ENCODE measurements at places on chromosomes 5 and 9.
A peak's percentile ranks its signal among the peaks of the same experiment; 100 is the strongest.

DNA sequence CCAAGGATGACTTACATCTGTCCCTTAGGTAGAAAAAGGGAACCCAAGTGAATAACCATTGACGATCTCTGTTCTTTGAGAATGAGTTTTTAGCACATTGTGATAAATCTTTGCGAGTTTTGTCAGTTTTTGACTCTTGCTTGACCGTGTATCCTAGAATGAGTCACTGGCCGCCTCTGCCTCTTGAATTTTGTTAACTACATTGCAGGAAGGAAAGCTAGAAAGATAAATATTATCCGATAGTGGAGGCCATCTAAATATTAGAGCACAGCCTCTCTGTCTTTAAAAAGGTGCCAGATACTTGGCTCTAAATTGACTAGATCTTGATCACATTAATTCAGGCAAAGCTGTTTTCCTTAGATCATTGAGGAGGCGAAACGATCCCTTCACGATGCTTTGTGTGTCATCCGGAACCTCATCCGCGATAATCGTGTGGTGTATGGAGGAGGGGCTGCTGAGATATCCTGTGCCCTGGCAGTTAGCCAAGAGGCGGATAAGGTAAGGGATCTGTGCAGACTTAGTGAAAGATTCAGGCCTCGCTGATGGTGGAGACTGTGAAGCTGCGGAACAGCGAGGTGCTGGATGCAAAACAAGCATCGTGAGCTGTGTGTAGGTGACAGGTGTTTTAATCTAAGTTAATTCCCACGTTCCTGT, 12.2 kb downstream of the CCT5 start:
- no peak for DNase-seq

DNA sequence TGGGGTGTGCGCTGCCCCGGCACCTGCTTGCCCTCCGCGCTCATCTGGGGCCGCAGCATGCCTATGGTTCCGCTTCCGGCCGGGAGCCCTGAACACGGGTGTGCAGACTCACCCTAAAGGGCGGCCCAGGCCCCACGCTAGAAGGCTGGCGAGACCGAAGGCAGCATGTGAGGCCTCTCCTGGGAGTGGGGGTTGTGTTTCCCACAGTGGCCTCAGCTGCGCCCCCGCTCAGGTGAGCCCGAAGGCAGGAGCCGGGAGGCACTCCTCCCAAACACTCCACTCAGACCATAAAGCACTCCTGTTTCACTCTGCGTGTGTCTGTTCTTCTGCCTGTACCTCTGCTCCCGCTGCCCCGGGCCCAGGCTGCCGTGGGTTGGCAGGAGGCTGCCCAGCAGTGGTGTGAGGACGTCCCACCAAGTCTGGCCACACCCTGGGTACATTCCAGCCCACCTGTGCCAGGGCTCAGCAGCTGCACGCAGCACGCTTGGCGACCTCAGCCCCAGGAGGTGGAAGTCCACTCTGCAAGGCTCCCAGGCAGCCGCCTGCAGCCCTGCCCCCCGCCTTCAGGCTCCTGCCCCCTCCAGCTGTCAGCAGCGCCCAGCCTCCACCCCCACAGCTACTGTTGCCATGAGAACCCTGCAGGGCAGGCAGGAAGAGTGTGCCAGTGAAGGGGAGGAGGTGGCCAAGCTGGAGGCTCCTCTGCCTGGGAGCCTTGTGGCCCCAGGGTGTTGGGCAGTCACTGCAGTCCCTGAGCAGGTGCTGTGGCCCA, 1.2 kb upstream of the AJM1 start:
- no peak for DNase-seq

DNA sequence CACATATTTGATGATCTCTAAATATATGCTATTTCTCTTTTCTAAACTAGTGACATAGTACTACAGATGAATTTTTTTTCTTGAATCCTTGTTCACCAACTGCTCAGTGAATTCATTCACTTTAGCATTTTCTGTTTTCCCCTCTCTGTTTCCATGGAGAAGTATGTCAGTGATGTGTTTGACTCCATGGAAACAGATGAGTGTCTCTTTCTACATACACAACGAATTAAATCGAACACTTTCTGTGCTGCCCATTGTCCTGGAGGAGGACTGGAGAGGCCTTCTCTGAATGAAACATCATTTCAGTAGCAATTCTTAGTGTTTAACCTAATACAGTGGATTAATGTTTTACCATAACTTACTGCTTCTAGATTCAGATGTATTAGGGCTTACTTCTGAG, 9.5 kb downstream of the INVS start:
- no peak for DNase-seq

DNA sequence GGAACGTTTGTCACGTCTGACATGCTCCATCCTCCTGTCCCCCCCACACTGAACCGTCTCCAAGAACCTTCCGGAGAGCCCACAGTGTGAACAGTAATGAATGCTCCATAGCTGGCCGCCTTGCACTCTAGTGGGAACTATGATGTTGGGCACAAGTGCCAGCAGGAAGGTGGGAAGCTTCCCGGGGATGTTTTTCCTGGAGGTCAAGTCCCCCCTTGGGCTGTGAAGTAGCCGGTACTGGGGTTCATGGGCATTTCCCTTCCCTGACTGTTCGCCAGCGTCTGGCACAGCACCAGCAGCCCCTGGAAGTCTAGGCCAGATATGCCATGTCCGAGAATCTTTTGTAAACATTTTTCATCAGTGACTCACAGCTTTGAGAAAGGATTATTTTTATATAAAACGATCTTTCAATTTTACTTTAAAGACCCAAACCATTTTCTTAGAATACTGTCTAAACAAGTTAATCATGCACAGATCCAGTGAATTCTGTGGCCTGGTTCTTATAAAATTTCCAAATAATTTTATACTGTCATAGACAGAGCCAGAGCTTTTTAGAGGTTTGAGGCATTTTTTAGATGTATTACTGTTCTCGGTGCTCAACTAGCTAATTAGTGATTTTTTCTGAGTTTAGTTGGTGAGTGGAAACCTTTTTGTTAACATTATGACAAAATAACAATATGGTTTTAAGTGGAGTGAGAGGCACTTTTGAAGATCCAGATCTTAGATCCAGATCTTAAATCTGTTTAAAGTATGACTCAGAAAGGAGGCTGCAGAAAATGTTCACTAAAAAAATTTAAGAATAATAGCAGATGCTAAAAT, 11.6 kb downstream of the ABL1 start:
- DNase-seq = no peak

DNA sequence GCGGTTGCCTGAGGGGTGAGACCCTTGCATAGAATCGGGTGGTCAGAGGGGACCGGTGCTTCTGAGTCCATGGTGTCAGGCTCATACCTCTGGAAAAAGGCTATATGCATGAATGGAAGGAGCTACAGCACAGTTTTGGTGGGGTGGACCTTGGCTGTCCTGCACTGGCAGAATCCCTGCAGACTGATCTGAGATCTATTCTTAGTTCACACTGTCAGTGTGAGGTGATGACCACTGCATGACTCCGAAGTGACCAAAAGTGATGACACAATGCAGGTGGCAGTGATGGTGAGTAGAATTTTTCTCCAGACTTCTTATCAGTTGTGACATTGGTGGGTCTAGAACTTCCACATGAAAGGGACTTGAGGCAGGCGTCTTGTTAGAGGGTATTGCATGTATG, 105.2 kb upstream of the SLC28A3 start:
- no peak for DNase-seq

DNA sequence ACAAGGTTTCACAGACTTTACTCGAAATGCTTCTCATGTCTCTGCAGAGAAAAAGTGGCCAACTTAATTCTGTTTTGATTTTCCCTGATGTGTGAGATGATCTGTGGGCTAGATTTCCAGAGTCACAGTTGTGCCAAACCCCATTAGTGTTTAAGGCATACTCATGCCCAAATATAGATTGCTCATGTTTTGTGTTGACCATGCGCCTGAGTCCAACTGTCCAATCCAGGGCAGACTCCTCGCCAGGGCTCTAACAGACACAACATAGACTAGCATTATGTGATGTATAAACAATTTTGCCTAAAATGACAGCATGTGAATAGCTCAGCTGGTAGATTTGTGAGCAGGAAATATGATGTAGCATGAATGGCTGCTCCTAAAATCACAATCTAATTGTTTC, 128.1 kb downstream of the PRDM6 start:
- DNase-seq = no peak

GRCh38 chr9:23590276-23591000, 235.6 kb downstream of the ELAVL2 start:
- no peak for DNase-seq

GRCh38 chr9:125663127-125663526, 43.9 kb downstream of the MAPKAP1 start:
- DNase-seq = no peak

DNA sequence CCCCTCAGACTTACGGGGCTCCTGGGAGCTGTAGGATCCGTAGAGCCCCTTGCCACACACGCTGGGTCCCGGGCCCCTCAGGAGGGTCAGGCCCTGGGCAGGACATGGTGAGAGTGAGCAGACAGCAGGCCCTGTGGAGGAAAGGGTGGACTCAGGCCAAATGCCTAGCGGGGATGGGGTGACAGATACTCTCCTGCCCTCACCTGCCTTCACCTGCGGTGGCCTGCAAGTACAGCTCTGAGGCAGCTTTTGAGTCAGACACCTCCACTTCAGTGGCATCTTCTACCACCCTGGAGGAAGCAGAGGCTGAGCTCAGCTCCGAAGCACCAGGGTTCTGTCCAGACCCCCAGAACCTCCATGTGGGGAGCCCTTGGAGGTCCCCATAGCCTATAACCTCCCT, 26.2 kb downstream of the SLC35A4 start:
- DNase-seq = no peak

DNA sequence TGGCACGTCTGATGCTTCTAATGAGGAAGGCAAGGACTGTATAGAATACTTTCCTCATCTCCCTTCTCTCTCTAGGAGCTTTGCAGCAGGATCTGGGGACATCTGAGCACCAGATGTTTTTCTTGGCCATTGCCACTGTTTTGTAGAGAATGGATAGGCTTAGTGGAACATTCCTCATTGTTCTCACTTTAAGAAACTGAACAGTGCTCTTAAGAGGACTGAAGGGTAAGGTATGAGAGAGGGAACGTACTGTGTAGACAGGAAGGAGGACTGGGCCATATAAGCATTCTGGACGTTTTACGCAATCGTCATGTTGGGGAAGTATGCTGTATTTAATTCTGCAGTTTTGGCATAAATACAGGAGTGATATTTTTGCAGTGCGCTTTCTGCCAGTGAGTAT, 70.6 kb downstream of the SMARCA2 start:
- DNase-seq = peak; percentile 32

- no peak for DNase-seq
These were observed 2.6 kb upstream of the OLFML2A start for GRCh38 chr9:124774129-124774978.

GRCh38 chr5:136631186-136631585, 265.8 kb upstream of the TRPC7 start:
- peak; percentile 15 for DNase-seq

- DNase-seq = no peak
These were observed 114.2 kb upstream of the ADAMTS16 start for GRCh38 chr5:5025774-5026408.

DNA sequence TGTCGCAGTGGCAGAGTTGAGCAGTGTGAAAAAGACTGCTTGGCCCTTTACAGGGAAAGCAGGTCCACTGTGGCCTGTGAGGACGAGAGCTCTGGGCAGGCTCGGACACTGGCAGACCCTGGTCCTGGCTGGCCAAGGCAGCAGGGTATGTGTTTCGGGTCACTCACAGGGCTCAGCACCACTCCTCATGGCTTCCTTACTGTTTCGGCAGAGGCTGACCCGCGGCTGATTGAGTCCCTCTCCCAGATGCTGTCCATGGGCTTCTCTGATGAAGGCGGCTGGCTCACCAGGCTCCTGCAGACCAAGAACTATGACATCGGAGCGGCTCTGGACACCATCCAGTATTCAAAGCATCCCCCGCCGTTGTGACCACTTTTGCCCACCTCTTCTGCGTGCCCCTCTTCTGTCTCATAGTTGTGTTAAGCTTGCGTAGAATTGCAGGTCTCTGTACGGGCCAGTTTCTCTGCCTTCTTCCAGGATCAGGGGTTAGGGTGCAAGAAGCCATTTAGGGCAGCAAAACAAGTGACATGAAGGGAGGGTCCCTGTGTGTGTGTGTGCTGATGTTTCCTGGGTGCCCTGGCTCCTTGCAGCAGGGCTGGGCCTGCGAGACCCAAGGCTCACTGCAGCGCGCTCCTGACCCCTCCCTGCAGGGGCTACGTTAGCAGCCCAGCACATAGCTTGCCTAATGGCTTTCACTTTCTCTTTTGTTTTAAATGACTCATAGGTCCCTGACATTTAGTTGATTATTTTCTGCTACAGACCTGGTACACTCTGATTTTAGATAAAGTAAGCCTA, 15.7 kb downstream of the SQSTM1 start:
- DNase-seq = no peak

DNA sequence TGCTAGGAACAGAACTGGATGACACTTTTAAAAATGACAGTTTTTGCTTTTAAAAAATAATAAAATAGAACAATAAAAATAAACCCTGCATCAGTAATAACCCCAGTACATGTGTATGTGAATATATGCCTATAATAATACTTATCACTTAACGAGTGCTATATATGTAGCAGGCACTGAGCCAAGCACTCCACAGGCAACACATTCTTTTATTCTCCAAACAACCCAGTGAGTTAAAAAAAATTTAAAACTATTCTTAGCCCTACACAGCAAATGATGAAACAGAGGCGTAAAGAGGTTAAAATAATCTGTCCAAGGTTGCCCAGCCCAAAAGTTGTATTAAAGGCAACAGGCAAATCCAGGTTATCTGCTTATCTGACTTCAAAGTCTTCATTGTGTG, 124.5 kb upstream of the SMIM23 start:
- DNase-seq = no peak

- DNase-seq = no peak
These were observed 115.8 kb downstream of the INSYN2B start for GRCh38 chr5:169864483-169864882.

GRCh38 chr5:176542596-176543427, 5.6 kb upstream of the RNF44 start:
- DNase-seq = no peak

DNA sequence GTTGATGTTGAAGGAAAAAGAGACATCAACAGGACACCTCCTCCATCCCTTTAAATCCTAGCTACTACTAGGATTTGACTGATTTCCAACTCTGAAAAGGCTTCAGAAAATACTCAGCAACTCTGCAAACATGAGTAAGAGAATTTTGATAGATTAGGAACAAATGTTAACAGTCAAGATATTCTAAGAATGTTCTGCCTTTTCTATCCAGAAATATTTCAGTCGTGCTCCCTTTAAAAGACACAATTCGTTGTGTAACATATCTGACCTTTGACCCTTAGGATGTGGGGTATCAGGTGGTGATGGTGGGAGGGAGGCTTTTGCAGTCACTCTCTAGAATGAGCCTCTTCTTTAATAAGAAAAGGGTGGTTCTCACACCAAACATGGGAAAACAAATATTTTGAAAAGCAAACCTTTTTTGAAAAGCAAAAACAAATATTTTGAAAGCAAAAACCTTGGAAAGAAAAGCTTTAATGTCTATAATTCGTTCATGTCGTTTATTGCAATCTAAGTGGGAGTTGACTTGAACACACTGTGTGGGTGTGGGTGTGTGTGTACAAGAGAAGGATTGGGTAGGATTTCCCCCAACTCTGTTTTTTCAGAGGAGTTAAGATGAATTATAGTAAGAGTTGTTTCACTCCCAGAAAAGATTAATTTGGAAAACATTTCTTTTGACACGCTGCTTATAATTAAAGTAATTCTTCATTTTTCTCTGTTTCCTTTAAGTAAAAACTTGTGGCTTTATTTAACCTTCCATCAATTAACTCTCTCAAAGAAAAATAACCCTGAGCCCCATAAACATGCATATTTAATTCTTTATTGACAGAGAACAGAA, 152.8 kb downstream of the TMEM167A start:
- DNase-seq = no peak

Data from non-pigmented ciliary epithelial cell (primary cell).